ENCODE measurements at places on chromosomes 3 and 15. TPM values are rescaled to one million over a fixed set of nuclear protein-coding genes. Genes with fewer than 3 reads are reported as not detected.

DNA sequence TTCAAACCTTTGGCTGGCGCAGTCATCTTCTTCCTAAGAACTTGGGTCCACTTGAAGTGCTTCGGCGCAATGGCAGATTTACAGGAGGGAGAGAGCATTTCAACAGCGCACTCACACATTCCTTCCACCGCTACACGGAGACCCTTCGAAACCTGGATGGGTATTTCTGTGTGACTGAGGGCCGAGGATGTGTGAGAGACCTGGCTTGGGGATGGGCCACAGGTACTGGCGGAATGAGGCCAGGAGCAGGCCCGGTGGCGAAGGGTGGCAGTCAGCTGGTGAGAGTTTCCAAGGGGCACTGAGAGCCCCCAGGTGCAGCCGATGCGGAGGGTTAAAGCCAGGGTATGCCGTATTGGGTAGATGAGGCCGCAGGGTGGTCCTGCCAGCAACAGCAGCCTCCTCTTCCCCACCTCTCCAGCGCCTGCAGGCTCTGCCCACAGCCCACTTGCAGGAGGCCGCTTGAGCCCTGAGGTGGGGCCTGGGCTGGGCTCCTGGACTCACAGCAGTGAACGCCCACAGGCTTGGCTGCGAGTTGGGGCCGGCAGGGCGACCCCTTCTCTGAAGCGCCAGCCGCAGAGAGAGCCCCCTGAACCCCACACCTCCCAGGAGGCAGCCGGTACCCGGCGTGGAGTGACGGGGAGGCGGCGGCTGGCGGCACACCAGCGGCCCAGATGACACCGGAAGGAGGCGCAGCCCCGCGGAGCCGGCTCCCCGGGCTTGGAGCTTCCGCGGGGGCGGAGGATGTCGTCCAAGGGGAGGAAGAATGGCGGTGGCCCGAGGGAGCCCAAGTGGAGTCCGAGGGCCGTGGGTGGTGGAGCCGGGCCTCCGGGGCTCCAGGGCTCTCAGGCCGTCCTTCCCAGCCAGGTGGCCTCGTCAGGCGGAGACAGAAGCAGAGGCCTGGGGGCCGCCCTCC lies 166.5 kb downstream of the NSMCE3 start:
- DNase-seq, result no peak

DNA sequence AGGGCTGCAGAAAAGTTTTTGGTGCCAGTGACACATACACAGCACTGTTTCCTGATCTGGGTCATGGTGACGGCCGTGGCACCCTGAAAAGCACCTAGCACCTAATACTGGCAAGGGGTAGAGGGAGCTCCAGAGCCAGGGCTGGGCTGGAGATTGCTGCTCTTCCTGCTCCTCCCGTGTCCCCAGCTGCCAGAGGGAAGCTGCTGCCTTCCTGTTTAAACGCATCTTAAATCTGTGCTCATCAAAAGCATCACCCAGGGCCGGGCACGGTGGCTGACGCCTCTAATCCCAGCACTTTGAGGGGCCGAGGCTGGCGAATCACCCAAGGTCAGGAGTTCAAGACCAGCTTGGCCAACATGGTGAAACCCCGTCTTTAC lies 156.7 kb upstream of the MEF2A start:
- DNase-seq, result peak; percentile 29

DNA sequence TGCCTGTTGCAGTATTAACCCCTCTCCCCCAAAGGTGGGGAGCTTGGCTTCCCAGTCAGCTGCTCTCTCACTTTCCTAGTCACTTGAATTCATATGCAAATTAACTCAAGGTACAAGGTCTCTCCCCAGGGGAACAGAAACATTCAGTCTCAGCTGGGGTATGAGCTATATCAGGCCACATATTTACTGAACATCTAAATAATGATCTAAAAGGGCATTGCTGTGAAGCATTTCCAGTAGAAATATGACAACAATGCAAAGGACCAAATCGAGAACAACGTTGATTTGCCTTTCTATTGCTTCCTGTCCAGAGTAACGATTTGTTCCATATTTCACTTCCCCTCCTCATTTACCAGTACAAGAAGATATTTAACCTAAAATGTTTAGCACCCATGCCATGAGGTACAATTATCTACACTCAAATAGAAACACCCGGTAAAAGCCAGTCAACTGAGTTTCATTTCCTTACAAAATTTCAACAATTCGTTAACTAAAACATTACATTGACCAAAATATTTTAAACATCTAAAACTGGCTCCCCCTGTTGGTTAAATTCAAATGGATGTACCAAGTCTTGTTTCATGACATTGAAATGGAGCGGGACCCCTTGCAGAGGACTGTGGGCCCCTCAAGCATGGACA lies 36.5 kb upstream of the KLHL6 start:
- no peak for DNase-seq

DNA sequence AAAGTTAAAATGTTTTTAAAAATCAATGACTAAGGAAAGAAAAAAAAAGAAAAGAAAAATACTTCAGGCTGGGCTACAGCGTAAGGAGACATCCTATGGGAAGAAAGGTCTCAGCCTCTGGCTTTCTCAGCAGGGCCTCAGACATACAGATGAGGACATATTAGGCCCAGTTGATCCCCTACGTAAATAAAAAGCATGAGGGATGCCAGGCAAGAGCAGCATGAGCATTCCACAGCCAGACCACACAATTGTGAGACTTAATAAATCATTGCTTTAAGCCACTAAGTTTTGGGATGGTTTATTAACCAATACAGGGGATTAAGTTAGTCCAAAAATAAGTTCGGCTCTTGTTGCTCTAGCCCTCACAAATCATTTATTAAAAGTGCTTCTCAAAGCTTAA lies 394.1 kb upstream of the NECTIN3 start:
- no peak for DNase-seq

DNA sequence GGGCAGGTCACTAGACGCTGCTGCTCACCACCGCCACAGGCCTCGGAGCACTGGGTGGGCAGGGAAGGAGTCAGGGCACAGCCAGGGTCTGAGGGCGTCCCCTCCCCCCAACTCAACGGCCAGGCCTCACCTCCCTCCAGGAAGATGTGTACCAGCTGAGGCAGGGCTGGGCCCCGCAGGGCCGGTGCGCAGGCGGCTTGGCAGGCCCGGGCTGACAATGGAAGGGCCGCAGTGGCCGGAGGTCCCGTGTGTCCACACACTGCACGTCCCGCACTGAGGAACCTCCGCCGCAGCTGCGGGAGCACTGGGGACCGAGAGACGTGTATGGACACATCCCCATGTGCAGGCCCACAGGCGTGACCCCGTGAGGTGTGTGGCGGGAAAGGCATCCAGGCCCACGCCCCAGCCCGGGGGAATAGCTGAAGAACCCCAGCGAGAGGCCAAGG lies 47.4 kb downstream of the ADAMTS7 start:
- DNase-seq, result no peak

ARPIN gene
- total RNA-seq, result 10.7 TPM

DNA sequence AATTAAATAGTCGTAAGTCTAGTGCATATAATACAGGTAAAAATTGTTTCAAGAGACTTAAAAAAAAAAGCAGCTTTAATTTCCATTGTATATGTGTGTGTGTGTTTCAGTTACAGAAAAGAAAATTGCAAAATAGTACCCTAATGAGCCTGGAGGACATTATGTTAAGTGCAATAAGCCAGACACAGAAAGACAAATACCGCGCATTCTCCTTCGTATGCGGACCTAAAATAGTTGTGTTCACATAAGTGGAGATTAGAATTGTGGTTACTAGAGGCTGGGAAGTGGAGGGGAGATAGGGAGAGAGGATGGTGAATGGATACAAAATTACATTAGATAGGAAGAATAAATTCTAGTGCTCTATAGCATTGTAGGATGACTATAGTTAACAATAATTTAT lies 3.6 kb downstream of the MESD start:
- no peak for DNase-seq

GRCh38 chr15:99993681-99994131 lies 260.5 kb upstream of the LYSMD4 start:
- DNase-seq, result no peak

COL6A5 gene
- not detected for total RNA-seq

NANOGP8 gene
- not detected for total RNA-seq

DNA sequence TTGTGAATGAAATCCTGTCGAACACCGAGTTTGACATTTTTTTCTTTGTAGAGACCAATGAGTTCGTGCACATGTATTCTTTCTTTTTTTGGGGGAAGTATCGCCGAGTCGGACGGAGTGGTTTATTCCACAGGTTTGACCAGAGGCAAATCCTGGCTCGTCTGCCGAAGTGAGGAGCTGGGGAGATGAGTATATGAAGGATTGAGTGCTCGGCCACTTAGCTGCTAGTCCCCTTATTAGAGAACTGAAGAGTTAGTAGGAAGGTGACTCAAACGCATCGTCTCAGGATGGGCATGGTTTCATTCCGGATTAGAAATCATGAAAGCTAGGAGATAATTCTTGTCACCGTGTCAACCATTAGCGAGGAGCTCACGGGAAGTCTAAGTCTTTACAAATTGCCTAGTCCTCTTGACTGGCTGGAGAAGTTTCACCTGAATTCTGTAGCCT lies 154.7 kb upstream of the GOLIM4 start:
- peak; percentile 0 for DNase-seq
